ENCODE measurements at places on chromosomes 16 and 17.

DNA sequence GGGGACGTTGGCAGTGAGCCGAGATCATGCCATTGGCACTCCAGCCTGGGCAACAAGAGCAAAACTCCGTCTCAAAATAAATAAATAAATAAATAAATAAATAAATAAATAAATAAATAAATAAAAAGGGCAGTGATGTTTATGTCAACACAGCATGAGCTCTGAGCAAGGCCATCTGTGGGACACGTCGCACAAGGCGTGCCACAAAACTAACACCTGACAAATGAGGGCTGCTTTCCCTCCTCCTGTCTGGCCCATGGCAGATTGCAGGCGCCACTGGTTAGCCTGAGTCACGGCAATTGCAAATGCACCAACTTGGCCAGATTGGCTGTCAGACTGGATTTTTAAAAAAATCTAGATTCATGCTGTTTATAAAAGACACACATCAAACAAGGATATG is 25.9 kb upstream of the SPNS3 start:
- DNase-seq: no peak

- DNase-seq: no peak
Observed at GRCh38 chr17:50317121-50317520, 28.8 kb upstream of the XYLT2 start.

- DNase-seq: no peak
Observed at GRCh38 chr16:48013491-48013901, 142.3 kb downstream of the ABCC12 start.

DNA sequence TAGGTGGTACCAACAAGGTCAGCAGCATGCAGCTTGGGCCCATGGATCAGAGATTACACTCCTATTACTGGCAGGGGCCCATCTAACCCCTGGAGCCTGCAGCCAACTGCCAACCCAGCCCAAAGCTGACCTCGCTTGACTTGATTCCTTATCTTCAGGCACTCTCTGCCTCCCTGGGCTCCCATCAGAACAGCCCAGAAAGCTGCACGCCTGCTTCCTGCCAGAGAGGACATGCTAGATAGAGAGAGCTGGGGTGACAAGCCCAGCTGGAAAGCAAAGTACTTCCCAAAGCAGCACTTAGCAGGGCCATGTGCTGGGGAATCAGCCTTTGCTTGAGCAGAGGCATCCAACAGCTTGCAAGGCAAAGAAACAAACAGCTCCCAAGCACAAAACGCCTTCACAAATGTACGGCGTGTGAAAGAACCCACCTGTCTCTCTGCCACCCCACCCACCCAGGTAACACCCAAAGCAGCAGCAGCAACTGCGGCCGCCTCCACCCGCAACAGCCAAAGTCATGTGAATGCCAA is 74.2 kb upstream of the NLK start:
- no peak for DNase-seq

- DNase-seq: no peak
Observed at GRCh38 chr17:80352216-80352895, 62.6 kb upstream of the ENDOV start.
